ENCODE measurements at places on chromosomes 16 and 17.

DNA sequence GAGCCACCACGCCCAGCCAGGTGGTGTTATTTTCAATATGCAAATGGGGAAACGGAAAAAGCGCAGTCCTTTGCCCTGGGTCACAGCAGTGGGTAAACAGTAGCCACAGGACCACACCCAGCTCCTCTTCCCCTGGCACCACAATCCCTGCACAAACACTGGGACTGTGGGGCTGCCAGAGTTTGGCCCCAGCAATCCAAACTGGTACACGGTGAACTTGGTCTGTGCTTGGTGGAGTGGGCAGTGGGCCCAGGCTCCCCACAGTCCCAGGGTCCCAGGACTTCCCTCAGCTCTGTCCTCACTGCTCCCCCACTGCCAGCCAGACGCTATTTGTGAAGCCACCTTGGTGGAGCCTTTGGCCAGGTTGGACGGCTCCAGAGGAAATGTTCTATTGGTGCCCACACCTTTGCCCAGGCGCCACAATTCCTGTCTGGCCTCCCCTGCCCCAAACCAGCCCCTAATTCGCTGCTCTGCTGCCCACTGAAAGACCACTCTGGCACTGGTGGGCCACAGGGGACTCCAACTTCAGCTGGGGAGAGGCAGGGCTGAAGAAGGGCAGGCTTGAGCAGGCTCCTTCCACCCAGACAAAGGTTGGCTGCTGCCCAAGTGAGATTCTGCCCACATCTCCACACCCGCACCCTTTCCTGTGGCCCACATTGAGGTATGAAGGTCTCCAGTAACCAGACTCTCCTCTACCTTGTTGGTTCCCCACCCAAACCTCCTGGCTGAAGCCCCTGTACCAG is 2.1 kb downstream of the CHAD start:
- no peak for DNase-seq

- no peak for DNase-seq
Measured at GRCh38 chr17:7321466-7321865, 6.3 kb upstream of the GPS2 start.

DNA sequence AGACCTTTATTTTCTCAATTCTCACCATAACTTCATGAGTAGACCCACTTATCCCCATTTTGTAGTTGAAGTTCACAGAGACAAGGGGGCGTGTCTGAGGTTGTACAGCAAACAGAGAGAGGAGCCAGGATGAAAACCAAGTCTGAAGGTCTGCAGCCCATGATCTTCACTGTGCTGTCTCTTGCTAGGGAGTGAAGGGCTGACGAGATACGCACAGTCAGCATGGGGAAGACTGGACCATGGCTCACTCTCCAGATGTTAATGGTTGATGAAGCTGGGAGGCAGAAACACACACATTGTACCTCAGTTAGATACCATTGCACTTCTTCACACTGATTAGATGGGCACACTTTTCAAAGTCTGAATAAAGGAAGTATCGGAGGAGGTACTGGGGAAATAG is 5.8 kb upstream of the MT4 start:
- no peak for DNase-seq

DNA sequence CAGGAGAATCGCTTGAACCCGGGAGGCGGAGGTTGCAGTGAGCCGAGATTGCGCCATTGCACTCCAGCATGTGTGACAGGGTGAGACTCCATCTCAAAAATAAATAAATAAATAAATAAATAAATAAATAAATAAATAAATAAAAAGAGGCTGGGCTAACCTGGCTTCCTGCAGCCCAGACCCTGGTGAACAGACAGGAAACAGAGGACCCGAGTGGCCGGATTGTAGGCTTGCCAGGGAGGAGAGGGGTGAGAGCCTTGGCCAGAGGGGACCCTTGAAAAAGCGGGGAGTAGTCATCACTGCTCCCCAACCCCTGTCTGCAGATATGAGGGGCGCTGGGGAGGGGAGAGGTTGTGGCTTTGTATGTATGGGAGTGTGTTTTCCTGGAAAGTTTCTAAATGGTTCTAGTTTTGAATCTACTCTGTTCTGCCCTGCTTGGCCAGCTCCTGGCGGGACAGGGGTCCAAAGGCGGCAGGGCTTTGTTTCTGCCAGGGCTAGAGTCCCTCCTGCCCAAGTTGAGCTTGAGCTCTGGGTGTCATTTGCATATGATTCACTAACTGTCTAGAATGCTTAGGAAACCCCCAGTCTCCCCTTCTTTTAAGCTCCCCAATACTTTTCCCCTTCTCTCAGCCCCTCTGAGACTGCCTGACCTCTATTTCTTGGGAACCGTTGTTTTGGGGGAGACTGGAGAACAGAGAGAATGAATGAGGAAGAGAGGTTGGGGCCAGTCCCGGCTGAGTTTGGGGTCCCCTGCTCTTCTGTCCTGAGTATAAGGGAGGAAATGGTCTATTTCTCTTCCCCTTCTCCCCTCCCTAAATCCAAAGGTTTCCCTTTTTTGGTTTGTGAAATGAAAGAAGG is 16.4 kb downstream of the RARA start:
- no peak for DNase-seq

DNA sequence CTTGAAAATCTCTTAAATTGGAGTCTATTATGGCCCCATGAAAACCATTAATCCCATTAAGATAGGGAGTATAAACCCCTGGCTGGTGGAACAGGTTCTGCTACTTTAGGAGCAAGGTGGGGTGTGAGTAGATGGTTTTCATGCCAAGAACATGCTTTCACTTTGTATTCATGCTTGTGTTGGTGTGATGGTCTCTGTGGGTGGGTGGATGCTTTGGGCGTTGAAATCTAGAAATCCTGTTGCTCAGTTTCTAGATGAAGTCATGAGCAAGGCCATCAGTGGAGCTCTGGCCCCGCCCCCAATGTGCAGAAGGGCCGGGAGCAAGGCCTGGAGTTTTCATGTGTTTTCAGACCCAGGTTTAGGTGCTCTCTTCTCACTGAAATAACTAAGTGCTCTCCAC is 20.1 kb downstream of the PLD6 start:
- DNase-seq, result no peak

GRCh38 chr17:77916703-77917481 is 41.6 kb upstream of the TNRC6C start:
- no peak for DNase-seq

Measured in uterus (tissue), 4 donors.